Mammary epithelial cell (primary cell): ENCODE measurements at places on chromosomes 2 and 18. TPM values are rescaled to one million over a fixed set of nuclear protein-coding genes. Genes with fewer than 3 reads are reported as not detected.

GRCh38 chr2:75424936-75425619 is 135.7 kb downstream of the EVA1A start:
- DNase-seq: peak; percentile 10

- no peak for DNase-seq
These were observed 324.0 kb downstream of the TXNL1 start for GRCh38 chr18:56314396-56314795.

GRCh38 chr2:232919141-232919540 is 49.1 kb downstream of the SNORC start:
- no peak for DNase-seq

GRCh38 chr18:60053747-60054304 is 154.0 kb downstream of the PMAIP1 start:
- peak; percentile 100 for DNase-seq

GRCh38 chr2:213868526-213868925 is 542.3 kb upstream of the VWC2L start:
- DNase-seq: no peak

DNA sequence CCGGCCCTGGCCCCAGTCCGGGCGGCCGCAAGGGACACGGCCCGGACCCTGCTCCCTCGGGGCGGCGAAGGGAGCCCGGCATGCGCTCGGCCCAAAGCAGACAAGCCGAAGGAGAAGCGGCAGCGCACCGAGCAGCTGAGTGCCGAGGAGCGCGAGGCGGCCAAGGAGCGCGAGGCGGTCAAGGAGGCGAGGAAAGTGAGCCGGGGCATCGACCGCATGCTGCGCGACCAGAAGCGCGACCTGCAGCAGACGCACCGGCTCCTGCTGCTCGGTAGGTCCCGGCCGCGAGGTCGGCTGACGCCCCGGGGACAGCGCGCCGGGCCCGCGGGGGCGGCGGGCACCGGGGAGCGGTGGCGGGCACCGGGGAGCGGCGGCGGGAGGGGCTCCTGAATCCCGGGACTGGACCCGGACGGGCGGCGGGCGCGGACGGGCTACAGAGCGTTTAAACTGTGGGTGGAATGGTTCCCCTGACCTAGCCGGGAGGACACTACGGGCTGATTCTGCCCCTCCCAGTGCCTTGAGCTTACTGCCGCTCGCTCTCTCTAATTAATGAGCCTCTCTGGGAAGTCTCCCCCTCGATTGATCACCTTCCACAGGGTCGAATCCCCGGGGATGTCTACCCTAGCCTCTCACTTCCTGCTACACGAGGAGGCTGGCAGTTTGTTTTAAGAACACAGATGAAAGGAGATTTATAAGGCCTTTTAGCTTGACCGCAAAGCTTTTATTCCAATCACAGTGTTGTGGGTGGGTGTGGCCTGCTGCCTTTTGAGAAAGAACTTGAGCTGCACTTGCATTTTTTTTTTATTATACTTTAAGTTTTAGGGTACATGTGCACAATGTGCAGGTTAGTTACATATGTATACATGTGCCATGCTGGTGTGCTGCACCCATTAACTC is 853 bp downstream of the GNAL start:
- DNase-seq: peak; percentile 53

DNA sequence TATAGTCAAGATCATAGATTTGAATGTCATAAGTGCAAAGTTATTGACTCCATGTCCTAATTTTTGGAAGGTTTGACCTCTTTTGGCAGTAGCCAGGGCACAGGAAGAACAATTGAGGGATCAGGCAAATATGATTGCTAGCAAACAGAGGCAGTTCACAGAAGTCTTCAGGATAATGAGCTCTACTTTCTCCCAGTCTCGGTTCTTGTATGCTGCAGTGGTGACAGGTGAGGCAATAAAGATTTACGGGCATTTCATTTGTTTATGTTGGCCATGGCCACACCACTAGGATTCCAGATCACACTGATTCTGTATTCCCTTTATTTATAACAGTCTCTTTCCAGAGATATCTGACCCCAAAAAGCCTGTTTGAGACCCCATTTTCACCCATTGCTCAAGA is 137.5 kb downstream of the UBR3 start:
- no peak for DNase-seq

GRCh38 chr2:118773826-118774225 is 73.6 kb downstream of the EN1 start:
- no peak for DNase-seq

DNA sequence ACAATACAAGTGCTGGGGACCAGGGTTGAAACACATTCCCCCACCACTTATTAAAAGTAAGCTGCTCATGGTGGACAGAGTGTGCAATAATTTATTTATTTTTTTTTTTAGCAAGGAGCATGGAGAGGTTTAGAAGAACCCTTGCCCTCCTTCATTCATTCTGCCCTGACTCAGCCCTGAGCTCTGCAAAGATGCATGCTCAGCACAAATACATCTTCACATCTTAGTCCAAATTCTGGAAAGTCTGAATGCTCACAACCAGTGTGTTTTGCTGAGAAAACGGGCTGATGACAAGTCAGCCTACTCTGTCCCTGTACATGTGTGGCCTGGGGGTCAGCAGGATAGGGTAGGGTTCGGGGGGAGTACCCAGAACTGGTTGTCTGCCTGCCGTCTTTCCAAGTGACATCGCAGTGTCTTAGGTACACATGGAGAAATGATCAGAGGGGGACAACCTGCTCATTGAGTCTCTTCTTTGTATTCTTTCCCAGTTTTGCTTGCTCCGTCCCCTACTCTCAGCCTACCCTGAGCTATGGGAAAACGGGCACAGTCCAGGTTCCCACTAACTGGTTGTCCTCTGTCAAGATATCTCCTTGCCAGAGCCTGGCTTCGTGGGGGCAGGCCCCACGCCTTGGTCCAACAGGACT is 76.4 kb downstream of the ADD2 start:
- DNase-seq: no peak

- DNase-seq: peak; percentile 29
These were observed 44.3 kb downstream of the EPHA4 start for GRCh38 chr2:221527776-221528309.

GRCh38 chr18:23257686-23258565 is 122.6 kb downstream of the CABLES1 start:
- DNase-seq: peak; percentile 35

Gene ANKRD23
- 0.49 TPM for polyA plus RNA-seq

Gene TEX44
- not detected for polyA plus RNA-seq

Gene SCRN3
- 8.5 TPM for polyA plus RNA-seq
